Left forelimb (tissue), 1 donor: ENCODE measurements at places on chromosomes 5 and 9.

GRCh38 chr5:102781786-102782185, 26.7 kb downstream of the PAM start:
- DNase-seq = no peak

GRCh38 chr9:119366909-119367682, 2.1 kb downstream of the BRINP1 start:
- DNase-seq = no peak

DNA sequence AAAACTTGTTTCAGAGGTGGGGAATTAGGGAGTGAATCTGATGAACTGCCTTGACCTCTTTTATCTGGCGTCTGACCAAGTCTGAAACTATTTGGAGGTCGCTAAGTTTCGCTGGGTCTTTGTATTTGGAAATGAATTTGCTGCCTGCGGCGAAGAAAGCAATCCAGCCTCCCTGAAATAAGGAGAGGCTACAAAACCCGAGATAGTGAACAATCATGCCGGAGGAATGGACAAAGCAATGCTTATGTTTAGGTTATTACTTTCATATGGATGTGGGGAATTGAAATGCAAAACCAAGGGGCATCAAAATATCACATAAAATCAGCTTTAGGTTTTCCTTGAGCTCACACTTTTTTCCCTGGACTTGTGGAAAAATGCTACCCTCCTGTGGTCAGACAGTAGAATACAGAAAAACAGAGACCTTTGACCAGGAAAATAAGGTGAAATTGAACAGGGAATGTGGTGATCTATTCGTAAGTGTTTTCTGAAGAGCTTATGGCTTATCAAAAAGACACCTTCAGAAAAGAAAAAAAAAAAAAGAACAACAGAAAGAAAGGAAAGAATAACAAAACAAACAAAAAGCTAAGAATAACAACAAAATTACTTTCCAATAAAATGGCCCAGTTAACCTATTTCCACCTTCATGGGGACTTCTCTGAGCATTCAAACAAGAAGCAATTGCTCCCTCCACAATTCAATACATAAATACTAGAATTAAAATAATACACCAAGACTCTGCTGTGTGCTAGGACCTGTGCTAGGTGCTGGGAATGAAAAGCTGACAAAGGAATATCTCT, 68.6 kb upstream of the DPYSL3 start:
- no peak for DNase-seq

GRCh38 chr9:138100711-138101350, 223.2 kb downstream of the CACNA1B start:
- DNase-seq = peak; percentile 37

- no peak for DNase-seq
These were observed 11.3 kb downstream of the C5orf63 start for GRCh38 chr5:127061956-127062355.

DNA sequence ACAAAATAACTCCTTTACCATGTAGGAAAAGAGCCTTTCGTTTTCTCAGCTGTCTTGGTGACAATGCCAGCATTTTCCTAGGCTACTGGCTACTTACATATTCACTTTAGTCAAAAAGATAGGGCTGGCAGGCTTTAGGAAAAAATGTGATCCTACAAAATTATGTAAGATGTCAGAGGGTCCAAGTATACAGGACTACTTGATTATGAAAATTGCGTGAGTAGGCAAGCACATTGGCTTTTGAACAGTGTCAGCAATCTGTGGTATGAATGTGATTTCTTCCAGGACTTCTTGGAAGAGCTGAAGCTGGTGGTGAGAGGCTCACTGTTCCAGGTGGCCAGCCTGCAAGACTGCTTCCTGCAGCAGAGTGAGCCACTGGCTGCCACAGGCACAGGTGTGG, 22.8 kb downstream of the THBS4 start:
- DNase-seq = no peak

DNA sequence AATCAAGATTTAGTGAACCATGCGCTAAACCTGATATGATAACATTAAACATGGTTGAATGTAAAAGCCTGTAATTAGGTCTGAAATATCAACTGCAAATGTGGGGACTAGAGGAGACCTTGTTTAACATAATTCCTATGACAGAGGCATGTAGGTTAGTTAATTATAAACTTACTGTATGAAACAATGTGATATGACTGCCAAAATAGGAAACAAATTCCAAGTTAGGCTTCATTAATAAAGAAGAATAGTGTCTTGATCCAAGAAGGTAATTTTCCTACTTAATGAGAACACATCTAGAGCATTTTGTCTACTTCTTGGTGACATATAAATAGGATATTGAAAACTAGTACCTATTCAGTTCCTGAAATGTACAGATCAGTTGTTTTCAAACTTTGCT, 136.2 kb upstream of the TARS1 start:
- DNase-seq = no peak

DNA sequence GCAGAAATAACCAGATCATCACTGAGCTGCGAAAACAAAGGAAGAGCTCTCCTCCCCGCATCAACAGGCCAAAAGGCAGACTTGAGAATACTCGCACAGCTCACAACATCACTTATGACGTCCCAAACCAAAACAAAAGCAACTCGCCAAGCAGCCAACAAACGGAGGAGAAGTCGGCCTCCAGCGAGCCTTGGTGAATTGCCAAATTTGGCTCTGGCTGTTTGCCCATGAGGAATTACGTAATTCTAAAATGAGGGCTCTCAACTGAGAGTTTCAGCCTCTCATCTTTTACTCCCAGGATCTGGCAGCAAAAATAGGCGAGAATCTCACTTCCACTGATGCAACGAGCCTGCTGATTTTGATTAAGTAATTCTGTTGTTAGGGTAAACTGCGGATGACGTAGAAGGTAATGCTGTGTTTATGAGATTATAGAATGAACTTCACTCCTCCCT, 51.7 kb upstream of the SEMA6A start:
- DNase-seq = peak; percentile 88

DNA sequence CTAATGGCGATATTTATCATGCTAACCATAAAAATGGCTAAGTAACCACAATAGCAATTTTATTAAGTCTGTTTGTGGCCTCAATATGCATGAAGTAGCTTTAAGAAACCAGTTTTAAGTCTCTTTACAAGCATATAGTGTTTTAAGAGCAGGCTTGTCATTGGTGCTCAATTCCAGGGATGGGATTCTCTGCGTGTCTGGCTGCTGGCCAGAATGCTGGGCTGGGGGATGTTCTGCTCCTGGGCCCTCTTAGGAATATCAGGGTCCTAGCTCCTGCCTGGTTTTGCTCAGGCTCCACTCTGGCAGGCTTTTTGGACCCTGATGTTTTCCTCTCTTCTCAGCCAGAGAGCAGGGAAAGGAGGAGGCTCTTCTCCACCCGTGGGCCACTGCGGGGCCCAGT, 127.2 kb downstream of the PDE8B start:
- no peak for DNase-seq

GRCh38 chr9:78397454-78397853, 100.5 kb downstream of the PSAT1 start:
- no peak for DNase-seq
